Stomach (tissue), 19 donors: ENCODE measurements at places on chromosomes 11 and 22. TPM values are rescaled to one million over a fixed set of nuclear protein-coding genes. Genes with fewer than 3 reads are reported as not detected.

VPREB3 gene
- polyA plus RNA-seq, result 7.8 TPM

- no peaks in the 10 kb centered on the region for H3K27me3 ChIP-seq
- H3K4me1 ChIP-seq, result no peaks in the 10 kb centered on the region
- DNase-seq, result no peak
- H3K4me3 ChIP-seq, result no peak overlapping the region
These were observed 492.7 kb downstream of the BRD1 start for GRCh38 chr22:49334976-49335375.

DNA sequence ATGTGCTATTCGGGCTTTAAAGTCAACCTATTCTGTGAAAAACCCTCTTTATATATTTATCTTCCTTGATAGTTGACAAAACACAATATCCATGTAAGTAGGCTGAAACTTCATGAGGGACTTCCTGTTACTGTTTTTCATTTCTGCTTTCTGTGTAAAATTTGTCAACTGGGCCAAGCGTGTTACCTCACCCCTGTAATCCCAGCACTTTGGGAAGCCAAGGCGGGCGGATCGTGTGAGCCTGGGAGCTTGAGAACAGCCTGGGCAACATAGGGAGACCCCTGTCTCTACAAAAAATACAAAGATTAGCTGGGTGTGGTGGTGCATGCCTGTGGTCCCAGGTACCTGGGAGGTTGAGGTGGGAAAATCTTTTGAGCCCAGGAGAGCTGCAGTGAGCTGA is 66.5 kb upstream of the SLC25A18 start:
- DNase-seq, result no peak
- H3K4me1 ChIP-seq, result no peaks in the 10 kb centered on the region
- H3K27me3 ChIP-seq, result no peaks in the 10 kb centered on the region
- H3K27ac ChIP-seq, result no peak overlapping the region
- H3K4me3 ChIP-seq, result no peak overlapping the region

DNA sequence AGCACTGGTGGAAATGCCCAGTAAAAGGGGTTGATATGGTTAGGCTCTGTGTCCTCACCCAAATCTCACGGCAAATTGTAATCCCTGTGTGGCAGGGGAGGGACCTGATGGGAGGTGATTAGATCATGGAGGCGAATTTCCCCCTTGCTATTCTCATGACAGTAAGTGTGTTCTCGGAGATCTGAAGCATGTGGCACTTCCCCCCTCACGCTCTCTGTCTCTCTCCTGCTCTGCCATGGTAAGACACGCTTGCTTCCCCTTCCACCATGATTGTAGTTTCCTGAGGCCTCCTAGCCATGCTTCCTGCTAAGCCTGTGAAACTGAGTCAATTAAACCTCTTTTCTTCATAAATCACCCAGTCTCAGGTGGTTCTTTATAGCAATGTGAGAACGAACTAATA is 37.4 kb downstream of the PACSIN2 start:
- no peak overlapping the region for H3K4me3 ChIP-seq
- no peaks in the 10 kb centered on the region for H3K27me3 ChIP-seq
- peaks cover 34% of the 10 kb centered on the region for H3K4me1 ChIP-seq
- H3K36me3 ChIP-seq, result no peaks in the 10 kb centered on the region
- H3K27ac ChIP-seq, result peak overlapping the region; percentile 55

GRCh38 chr11:58628446-58628845 is 6.0 kb downstream of the CNTF start:
- H3K27ac ChIP-seq, result no peak overlapping the region
- peaks cover 26% of the 10 kb centered on the region for H3K36me3 ChIP-seq
- peaks cover 13% of the 10 kb centered on the region for H3K4me1 ChIP-seq

SPTBN2 gene
- polyA plus RNA-seq, result 6.2 TPM
